ENCODE measurements at places on chromosomes 3 and 15. TPM values are rescaled to one million over a fixed set of nuclear protein-coding genes. Genes with fewer than 3 reads are reported as not detected.

- DNase-seq, result no peak
These were observed 7.7 kb downstream of the SNX4 start for GRCh38 chr3:125512135-125512920.

DNA sequence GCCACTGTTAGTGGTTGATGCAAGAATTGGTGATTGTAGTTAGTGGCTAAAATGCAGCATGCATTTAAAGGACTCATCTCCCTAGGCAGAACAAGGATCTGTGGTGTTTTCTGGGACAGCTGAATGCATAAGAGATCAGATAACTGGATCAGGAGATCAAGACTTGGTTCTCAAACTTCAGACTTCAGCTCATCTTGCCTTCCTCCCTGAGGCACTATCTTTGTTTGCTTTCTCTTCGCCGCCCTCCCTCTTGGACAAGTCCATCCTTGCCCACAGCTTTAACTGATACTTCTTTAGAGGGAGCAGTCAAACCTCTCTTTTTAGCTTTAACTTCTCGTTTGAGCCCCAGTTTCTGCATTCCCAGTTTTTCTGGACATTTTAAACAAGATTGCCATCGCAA lies 195.4 kb upstream of the TPRG1 start:
- no peak for DNase-seq

GRCh38 chr3:183904833-183905780 lies 20.4 kb upstream of the PARL start:
- no peak for DNase-seq

GRCh38 chr3:58429657-58430056 lies 4.0 kb downstream of the PDHB start:
- no peak for DNase-seq

- no peak for DNase-seq
These were observed 8.9 kb downstream of the PEAK1 start for GRCh38 chr15:77410701-77411618.

DNA sequence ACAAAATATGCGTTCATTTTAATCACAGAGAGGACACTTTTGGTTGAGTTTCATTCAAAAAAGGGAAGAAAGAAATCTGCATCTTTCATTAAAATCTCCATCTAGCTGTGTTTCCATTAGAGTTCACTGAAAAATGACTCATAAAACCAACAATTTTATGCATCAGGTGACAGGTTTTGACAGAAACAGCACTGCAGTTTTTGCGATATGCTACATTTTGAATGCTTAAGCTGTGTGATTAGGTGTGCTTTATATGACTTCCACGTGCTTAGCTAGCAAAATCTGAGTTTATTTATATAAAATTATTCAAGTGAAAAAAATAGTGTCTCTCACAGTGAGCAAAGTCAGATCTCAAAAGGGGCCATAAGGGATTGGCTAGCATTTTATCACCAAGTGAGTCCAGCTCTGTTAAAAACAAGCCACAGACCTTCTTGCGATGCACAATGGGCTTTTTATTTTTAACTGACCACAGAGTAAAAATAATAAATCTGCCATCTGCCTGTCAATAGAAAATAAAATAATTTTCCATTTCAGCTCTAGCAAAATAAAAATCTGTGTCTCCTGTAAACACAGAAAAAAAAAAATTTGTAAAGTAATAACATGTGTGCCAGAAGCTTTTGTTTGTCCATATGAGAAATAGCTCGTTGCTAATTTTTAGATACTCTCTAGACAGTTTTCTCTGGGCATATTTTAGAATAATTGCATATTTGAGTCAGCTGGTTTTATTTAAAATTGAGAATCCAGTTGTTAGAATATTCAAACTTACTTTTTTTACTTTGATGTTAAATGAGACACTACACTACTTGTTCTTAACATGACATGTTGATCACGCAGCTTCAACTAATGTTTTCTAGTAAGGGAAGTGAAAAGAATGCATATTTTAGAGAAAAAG lies 409.8 kb downstream of the ROBO2 start:
- DNase-seq, result no peak

DNA sequence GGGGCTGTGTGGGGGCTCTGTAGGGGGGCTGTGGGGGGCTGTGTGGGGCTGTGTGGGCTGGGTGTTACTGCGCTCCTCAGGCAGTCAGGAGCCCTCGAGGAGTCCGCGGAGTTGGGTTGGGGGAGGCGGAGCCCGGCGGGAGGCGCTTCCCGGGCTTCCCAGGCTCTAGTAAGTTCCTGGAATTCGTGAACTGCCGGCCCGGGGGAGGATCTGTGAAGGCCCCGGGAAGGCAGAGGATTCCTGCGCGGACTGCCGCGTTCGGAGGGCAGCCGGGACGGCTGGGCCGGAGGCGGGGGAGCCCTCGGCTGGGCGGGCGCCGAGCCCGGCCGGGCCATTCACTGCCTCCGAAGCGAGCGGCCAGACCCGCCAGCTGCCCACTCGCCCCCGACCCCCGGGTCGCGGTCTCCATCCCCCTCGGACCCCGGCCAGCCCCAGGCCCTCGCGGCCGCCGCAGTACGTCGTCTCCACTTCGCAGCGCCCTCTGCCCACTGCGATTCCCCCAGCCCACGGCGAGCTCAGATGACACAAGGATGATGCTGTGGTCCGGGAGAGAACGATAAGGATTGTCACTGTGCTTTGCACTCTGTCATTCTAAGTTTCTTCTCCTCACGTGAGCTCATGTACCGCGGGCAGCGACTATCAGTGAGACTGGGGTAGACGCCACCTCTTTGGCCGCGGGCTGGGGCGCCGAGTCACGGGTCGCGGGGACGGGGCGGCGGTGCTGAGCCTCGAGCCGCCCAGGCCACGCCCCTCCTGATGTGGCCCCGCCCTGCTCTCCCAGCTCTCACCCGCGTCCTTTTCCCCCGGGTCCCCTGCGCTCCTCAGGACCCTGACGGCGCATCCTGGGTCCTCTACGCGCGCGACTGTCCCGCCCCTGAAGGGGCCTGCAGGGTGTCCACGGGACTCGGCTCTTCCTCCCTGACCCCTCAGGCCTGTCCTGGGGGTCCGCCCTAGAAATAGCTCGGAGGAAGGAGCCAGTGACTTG lies 65.3 kb downstream of the KLF13 start:
- peak; percentile 81 for DNase-seq

DNA sequence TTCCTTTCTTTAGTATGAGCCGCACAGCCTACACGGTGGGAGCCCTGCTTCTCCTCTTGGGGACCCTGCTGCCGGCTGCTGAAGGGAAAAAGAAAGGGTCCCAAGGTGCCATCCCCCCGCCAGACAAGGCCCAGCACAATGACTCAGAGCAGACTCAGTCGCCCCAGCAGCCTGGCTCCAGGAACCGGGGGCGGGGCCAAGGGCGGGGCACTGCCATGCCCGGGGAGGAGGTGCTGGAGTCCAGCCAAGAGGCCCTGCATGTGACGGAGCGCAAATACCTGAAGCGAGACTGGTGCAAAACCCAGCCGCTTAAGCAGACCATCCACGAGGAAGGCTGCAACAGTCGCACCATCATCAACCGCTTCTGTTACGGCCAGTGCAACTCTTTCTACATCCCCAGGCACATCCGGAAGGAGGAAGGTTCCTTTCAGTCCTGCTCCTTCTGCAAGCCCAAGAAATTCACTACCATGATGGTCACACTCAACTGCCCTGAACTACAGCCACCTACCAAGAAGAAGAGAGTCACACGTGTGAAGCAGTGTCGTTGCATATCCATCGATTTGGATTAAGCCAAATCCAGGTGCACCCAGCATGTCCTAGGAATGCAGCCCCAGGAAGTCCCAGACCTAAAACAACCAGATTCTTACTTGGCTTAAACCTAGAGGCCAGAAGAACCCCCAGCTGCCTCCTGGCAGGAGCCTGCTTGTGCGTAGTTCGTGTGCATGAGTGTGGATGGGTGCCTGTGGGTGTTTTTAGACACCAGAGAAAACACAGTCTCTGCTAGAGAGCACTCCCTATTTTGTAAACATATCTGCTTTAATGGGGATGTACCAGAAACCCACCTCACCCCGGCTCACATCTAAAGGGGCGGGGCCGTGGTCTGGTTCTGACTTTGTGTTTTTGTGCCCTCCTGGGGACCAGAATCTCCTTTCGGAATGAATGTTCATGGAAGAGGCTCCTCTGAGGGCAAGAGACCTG lies 13.2 kb downstream of the GREM1 start:
- peak; percentile 61 for DNase-seq

DNA sequence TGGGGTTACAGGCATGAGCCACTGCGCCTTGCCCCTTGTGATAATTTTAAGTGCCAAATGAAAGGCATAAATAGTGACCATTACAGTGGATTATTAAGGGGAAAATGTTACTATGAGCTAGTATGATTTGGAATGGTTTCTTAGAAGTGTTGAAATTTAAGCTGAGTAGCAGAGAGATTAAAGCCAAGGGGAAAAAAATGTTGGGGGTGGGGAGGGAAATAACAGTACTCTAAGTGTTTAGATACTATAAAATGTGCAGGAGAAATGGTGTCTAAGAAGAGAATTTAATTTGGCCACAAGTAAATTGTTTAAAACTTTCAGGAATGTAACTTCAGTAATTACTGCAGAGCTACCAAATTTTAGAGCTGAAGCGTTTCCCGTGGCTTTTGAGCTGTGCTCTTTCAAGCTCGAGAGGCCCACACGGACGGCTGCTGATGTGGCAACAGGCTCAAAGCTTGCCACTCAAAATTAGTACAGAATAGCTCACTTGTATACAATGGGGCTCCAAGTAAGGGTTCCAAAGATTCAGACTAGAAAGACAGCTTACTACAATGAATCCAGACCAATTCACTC lies 23.9 kb upstream of the SLC12A8 start:
- peak; percentile 24 for DNase-seq

- DNase-seq, result no peak
These were observed 402.0 kb upstream of the GOLIM4 start for GRCh38 chr3:168497741-168498140.

DNA sequence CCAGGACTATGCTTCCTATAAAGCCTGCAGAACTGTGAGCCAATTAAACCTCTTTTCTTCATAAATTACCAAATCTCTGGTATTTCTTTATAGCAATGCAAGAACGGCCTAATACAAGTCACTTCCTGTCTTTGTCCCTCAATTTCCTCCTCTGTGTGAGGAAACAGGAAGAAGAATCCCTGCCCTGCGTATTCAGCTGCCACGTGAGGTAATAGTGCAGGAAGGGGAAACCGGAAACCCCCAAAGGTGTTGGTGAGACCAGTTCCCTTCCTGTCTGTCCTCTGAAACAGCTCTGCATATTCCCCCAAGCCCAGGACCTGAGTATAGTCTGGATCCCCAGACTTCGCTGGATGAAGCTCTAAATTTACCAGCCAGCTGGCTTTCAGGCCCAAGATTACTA lies 18.1 kb upstream of the PTPN23 start:
- DNase-seq, result no peak

GRCh38 chr15:74396445-74397238 lies 29.2 kb upstream of the CYP11A1 start:
- DNase-seq, result no peak

- DNase-seq, result no peak
These were observed 4.5 kb downstream of the MYO9A start for GRCh38 chr15:72113347-72114031.

DNA sequence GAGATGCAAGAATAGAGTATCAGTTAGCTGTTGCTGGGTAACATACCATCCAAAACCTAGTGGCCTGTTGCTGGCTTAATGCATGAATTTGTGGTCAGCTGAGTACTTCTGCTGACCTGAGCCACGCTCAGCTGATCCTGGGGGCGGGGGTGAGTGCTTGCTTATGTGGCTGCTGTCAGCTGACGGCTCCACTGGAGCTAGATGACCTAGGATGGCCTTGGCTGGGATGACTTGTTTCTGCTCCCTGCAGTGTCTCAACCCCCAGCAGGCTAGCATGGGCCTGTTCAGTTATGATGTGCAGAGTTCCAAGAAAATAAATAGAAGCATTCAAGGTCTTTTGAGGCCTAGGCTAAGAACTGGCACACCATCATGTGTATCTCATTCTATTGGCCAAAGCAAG lies 63.9 kb downstream of the FBLN2 start:
- DNase-seq, result no peak

DNA sequence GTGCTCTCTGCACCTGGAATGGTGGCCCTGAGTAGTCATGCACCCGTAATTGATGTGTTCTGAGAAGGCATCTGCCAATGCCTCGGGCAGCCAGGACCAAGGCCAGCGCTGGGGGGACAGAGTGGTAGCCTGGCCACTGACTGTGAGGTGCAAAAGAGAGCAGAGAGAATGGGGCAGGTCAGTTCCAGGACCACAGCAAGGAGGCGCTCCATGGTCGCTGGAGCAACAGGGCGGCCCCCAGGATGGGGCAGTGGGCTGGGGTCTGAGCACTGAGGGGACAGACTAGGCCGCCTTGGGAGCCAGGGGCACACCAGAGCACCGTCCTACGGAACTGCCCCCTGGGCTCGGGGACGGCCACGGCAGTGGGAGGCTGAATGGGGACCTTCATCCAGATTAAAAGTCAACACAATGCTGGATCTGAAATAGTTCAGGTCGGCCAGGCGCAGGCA lies 48.3 kb upstream of the IQSEC1 start:
- peak; percentile 29 for DNase-seq

DNA sequence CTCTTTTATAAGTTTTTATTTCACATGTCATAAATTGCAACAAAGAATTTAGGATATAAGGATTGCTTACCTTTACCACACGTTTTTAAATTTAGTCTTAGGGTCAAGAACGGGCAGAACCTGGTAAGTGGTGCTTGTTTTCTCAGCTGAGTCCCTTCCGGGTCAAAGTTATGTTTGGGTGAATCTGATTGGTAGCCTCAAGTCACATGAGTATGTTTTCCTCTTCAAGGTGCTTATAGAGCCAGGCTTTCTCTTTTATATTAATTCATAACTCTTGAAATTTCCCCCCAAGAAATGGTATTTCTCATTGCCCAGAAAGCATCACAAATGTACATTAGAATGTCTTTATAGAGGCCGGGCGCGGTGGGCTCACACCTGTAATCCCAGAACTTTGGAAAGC lies 415.7 kb upstream of the ROBO2 start:
- DNase-seq, result no peak

DNA sequence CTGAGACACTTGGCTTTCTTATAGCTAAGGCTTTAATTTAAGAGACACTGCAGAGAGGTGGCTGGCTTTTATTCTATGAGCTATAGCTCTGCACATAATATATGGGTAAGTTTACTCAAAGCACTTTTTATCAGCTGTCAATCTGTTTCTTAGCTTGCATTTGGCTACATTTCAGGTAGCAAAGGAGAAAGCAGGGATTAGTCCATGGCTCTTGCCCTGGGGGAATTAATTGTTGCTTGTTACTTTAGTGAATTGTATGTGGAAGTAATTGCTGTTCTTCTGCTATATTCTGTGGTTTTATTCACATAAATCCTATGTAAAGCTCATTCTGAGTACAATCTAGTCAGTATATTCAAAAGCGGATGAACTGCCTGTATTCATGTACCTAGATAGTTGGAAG lies 14.4 kb upstream of the CCDC39 start:
- DNase-seq, result no peak

Gene PYDC2
- total RNA-seq, result not detected

Gene ZNF620
- 23.6 TPM for total RNA-seq

Gene DPPA2
- total RNA-seq, result 1.2 TPM

Gene SELENOS
- 26.0 TPM for total RNA-seq

Gene RETNLB
- total RNA-seq, result not detected

Measured in neural progenitor cell (in vitro differentiated cells).